ENCODE measurements at places on chromosomes 2 and 18. TPM values are rescaled to one million over a fixed set of nuclear protein-coding genes. Genes with fewer than 3 reads are reported as not detected.

SIX3 gene
- total RNA-seq: not detected

DNA sequence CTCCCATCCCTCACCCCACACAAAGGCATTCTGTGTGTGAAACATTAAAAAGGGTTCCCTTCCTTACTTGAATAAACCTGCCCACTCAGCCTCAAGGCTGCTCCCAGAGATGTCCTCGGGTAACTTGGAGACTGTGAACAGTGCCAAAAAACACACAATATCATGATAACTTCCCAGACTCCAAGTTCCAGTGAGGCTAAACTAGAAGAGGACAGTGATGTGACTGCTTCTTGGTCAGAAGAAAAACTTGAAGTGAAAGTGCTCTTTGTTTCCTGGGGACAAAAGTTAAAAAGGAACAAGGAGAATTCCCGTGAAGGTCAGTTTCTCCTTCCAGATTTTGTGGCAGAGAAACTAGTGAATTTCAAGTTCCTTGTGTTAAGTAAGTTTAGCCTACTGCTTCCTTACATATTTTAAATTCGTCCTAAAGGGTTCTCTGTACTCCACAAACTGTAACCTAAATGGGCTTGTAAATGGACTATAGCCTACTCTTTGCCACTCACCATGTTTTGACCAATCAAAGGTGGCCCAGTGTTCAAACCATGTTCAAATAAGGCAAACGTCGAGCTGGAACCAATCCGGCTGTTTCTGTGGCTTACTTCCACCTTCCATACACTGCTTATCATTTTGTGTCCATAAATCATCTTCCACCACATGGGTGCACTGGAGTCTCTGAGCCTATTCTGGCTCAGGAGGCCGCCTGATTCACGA, 20.4 kb downstream of the TPRKB start:
- peak; percentile 39 for DNase-seq

DNA sequence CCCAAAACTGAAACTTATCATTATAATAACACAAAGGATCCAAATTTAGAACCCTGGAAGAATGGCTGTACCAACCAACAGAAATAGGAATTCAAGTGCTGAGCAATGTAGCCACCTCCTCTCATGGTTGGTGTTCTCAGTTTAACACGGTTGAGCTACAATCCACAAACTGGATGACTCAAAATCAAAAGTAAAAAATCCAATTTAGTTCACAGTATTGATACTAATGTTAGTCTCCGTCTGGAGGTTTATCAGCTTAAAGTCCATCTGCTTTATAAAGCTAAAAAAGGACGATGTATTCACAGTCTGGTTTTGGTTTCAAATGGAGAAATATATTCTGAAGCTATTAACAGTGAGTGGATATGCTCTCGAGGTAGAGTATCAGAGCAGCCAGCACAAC, 40.5 kb downstream of the CNTNAP5 start:
- no peak for DNase-seq

GRCh38 chr18:47912343-47912742, 18.1 kb downstream of the SMAD2 start:
- no peak for DNase-seq

Data from left cardiac atrium (tissue), 4 donors.